ENCODE measurements at places on chromosomes 7 and 10. TPM values are rescaled to one million over a fixed set of nuclear protein-coding genes. Genes with fewer than 3 reads are reported as not detected.

The PNLIPRP1 gene
- not detected for polyA plus RNA-seq

The LIPK gene
- not detected for polyA plus RNA-seq

The TMEM273 gene
- polyA plus RNA-seq, result 0.26 TPM

The TMEM270 gene
- not detected for polyA plus RNA-seq

The CDHR3 gene
- polyA plus RNA-seq, result 3.0 TPM

The TEX36 gene
- not detected for polyA plus RNA-seq

DNA sequence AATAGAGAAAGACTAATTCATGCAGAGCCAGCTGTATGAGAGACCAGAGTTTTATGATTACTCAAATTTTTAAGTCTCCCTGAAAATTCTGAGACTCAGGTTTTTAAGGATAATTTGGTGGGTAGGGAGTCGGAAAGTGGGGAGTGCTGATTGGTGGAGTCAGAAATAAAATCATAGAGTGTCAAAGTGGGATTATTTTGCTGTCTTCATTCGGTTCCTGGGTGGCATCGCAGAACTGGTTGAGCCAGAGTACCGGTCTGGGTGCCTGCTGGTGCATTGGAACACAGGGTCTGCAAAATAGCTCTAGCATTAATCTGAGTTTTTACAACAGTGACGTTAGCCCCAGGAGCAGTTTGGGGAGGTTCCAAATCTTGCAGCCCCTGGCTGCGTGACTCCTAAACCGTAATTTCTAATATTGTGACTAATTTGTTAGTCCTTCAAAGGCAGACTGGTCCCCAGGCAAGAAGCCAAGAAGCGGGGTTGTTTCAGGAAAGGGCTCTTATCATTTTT is 32.4 kb downstream of the GPRIN2 start:
- H3K27me3 ChIP-seq, result no peaks in the 10 kb centered on the region
- no peaks in the 10 kb centered on the region for H3K36me3 ChIP-seq
- no peak overlapping the region for H3K27ac ChIP-seq
- H3K4me3 ChIP-seq, result no peak overlapping the region

GRCh38 chr10:1287971-1288401 is 231.8 kb downstream of the WDR37 start:
- no peaks in the 10 kb centered on the region for H3K27me3 ChIP-seq
- no peaks in the 10 kb centered on the region for H3K36me3 ChIP-seq
- H3K27ac ChIP-seq, result no peak overlapping the region
- DNase-seq, result no peak
- H3K4me1 ChIP-seq, result no peaks in the 10 kb centered on the region
- H3K4me3 ChIP-seq, result no peak overlapping the region

- H3K4me1 ChIP-seq, result no peaks in the 10 kb centered on the region
- no peak overlapping the region for H3K4me3 ChIP-seq
- no peaks in the 10 kb centered on the region for H3K27me3 ChIP-seq
- no peaks in the 10 kb centered on the region for H3K36me3 ChIP-seq
- no peak overlapping the region for H3K27ac ChIP-seq
Measured at GRCh38 chr10:74213571-74214162, 62.6 kb downstream of the ADK start.

GRCh38 chr7:12768948-12769347 is 81.5 kb downstream of the ARL4A start:
- no peaks in the 10 kb centered on the region for H3K4me1 ChIP-seq
- no peaks in the 10 kb centered on the region for H3K27me3 ChIP-seq
- no peak overlapping the region for H3K27ac ChIP-seq
- H3K36me3 ChIP-seq, result no peaks in the 10 kb centered on the region
- DNase-seq, result no peak

GRCh38 chr7:94698275-94698674 is 42.3 kb upstream of the SGCE start:
- H3K4me1 ChIP-seq, result no peaks in the 10 kb centered on the region
- H3K36me3 ChIP-seq, result no peaks in the 10 kb centered on the region
- H3K27me3 ChIP-seq, result no peaks in the 10 kb centered on the region

DNA sequence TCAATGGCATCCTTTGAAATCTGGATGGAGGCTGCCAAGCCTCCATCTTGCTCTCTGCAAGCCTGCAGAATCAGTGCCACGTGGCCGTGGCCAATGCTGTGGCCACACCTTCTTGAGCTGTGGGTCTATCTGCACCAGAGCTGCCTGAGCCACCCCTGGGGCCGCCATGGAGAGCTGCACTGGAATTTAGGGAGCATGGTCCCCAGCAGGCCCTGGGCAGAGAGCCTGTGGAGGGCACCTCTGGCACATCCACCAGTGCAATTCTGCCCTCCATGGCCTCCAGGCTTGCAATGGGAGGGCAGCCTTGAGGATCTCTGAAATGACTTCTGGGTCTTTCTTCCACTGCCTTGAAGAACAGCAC is 55.6 kb upstream of the NKX6-2 start:
- no peak for DNase-seq
- no peaks in the 10 kb centered on the region for H3K27me3 ChIP-seq
- no peaks in the 10 kb centered on the region for H3K4me1 ChIP-seq
- H3K36me3 ChIP-seq, result no peaks in the 10 kb centered on the region

DNA sequence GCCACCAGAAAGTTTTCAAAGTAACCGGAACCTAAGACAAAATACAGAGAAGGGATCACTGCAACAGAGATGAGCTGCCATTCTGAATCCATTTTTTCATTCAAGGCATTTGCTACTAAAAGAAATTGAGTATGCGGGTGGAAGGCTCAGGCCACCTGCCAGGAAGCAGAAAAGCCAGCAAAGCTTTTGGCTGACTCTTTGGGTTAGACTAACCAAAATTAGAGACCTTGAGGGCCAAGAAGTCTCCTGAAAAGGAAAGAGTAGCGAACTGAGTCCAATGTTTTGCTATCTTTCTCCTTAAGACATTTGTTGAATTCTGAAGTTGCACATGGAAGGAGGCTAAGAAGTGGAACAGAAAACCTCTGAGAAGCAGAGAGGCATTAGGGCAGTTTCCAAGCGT is 79.0 kb downstream of the FAS start:
- H3K27me3 ChIP-seq, result no peaks in the 10 kb centered on the region
- no peak overlapping the region for H3K4me3 ChIP-seq
- no peaks in the 10 kb centered on the region for H3K36me3 ChIP-seq
- no peak overlapping the region for H3K27ac ChIP-seq

DNA sequence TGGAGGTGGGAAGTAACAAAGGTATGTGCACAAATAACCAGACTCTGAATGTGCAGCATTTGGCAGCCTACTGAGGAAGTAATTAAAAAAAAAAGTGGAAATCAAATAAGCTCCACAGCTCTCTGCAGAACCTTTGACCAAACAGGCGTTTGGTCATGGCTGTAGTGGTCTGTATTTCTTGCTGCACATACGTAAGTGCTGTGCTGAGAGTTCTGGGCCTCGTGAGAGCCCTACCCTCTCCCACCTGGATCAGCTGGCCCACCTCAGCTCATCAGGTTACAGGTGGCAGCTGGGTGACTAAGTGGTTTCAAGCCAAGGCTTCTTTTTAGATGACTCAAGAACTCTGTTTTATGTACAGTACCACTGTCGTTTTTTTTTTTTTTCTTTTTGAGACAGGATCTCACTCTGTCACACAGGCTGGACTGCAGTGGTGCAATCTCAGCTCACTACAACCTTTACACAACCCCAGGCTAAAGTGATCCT is 178.2 kb upstream of the KLF6 start:
- no peak for DNase-seq
- no peaks in the 10 kb centered on the region for H3K27me3 ChIP-seq
- H3K4me1 ChIP-seq, result peaks cover 12% of the 10 kb centered on the region
- no peak overlapping the region for H3K4me3 ChIP-seq

- no peaks in the 10 kb centered on the region for H3K27me3 ChIP-seq
- no peak overlapping the region for H3K4me3 ChIP-seq
- no peaks in the 10 kb centered on the region for H3K36me3 ChIP-seq
- DNase-seq, result no peak
- H3K27ac ChIP-seq, result no peak overlapping the region
- no peaks in the 10 kb centered on the region for H3K4me1 ChIP-seq
Measured at GRCh38 chr10:111785921-111786320, 397.6 kb downstream of the GPAM start.

GRCh38 chr10:88006261-88006660 is 142.8 kb downstream of the PTEN start:
- H3K4me3 ChIP-seq, result no peak overlapping the region
- H3K27me3 ChIP-seq, result no peaks in the 10 kb centered on the region
- no peak for DNase-seq
- no peak overlapping the region for H3K27ac ChIP-seq
- no peaks in the 10 kb centered on the region for H3K4me1 ChIP-seq

Data from naive thymus-derived CD4-positive, alpha-beta T cell (primary cell).